ENCODE measurements at places on chromosomes 11 and 22.

- no peak for DNase-seq
These were observed 34.6 kb downstream of the APOL5 start for GRCh38 chr22:35752006-35752862.

GRCh38 chr11:11178671-11179638, 174.1 kb downstream of the CSNK2A3 start:
- no peak for DNase-seq

- no peak for DNase-seq
These were observed 31.9 kb downstream of the RTN4R start for GRCh38 chr22:20236052-20236717.

DNA sequence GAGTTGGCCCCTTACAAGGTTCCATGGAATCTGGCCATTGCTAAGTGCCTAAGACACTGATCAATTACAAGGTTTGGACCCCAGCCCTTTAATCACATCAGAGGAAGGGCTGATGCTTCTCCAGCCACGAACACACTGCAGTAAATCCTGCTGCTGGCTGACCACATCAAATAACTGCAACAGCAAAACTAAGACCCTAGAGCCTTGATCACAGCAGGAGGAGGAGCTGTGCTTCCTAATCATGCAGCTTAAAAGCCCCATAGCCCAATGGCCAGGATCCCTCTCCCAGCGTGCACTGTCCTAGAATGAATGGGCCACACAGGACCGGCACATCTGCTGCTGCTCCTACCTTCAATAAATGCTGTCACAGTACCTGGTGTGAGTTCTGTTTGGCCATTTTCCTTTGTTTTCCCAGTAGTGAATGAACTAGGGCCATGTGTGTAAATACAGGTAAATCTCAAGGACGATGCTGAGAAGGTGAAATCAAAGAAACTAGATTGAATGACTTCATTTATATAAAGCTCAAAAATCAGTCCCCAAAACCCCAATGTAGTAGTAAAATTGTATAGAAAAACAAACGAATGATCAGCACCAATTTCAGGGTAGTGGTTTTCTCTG, 12.7 kb downstream of the ZP1 start:
- no peak for DNase-seq

DNA sequence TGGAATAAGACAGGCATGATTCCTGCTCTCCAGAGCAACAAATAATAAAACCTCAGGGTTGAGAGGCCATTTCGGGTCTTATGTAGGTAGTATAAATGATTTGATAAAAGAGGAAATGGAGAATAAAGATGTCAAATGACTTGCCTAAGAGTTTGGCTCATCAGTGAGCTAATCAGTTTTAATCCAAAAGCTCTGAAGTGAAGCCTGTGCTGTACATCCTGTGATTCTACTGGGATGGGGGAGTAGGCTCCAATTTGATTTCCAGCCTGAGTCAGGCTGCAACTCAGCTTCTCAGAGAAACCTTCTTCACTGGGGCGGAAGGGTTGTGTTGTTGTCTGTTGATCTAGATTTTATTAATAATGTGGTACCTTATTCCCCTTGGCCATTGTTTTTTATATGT, 192.2 kb upstream of the SORL1-AS1 start:
- no peak for DNase-seq

DNA sequence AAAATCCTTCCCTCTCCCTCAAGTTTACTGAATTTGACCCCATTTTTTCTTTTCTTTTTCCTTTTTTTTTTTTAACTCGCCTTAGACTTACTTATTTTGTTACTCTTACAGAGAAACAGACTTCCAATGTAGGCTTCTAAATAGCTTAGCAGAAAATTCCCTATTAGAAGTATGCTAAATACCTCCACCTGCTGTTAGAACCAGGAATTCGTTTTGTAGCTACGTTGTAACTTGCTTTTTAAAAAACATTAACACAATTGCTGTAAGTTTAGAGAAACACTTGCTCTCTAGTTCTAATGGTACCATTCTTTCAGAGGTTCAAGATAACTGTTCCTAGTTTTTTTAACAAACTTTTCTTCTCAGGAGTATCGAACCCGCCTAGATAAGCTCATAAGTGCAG, 324.2 kb downstream of the DCDC1 start:
- DNase-seq, result no peak

- no peak for DNase-seq
These were observed at the start of gene PDGFB for GRCh38 chr22:39244496-39245129. Gene PDGFB, minus strand, starts transcription at chr22:39244982. Its CDS starts 1,019 bp downstream, at chr22:39243963.

DNA sequence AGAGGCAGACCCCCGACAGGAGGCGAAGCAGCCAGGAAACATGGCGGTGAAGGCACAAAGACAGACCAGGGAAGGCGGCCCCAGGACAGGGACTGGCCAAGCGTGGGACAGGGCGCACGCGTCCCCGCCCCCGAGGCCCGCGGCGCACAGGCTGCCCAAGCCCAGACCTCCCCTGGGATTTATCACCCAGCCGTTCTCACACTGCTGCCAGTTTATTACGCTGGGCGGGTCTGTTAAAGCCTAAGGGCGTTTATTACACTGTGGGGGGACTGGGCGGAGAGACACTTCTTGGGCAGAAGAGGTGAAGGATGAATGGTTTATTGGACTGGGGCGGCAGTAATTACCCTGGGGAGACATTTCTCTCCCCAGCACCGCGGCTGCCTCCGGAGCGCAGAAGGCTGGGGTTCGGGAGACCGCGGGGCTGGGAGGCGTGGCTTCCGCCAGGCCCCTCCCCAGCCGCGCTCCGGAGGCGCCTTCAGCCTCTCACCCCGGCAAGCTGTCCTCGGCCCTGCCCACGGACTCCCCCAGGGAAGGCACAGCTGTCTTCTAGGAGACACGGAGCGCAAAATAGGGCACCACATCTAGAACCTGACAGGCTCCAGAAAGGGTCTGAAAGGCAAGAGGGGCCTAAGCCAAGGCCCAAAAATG, 47.1 kb downstream of the SLC22A12 start:
- no peak for DNase-seq

DNA sequence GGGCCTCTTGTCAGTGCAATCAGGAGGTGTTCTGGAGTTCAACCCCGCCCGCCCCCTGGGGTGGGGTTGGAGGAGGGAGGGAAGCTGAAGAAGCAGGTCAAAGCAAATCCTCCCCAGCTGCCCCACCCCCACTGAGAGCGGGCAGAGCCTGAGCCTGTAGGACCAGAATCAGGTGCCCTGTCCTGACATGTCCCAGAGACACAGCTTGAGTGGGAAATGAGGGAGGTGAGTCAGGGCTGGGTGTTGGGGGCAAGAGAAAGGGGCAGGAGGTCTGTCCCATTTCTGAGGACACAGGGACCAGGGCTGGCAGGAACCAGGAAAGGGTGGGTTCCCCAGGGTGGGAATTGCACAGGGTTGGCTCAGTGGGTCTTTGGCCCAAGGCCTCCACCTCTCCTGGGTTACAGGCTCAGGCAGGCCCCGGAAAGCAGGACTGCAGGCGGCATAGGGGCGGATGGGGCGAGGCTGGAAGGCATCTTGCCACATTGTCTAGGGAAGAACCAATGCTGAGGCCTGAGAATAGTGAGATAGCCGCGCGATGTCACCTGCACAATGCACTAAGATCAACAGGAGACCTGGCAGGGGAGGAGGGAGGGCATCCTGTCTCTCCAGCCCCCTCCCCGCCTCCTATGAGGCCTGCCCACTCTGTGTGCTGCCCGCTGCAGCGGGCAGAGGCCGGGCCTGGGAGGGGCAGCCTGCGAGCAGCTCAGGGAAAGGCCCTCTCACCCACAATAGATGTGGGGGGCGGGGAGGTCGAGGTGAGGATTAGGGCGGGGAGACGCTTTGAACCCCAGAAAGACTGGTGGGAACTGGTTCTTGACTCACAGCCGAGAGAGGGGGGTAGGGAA, 32.4 kb downstream of the NECTIN1 start:
- DNase-seq, result no peak

GRCh38 chr22:41565403-41566054, 4.7 kb downstream of the CSDC2 start:
- DNase-seq, result no peak

- no peak for DNase-seq
These were observed 17.2 kb upstream of the TSKU start for GRCh38 chr11:76765863-76766350.

DNA sequence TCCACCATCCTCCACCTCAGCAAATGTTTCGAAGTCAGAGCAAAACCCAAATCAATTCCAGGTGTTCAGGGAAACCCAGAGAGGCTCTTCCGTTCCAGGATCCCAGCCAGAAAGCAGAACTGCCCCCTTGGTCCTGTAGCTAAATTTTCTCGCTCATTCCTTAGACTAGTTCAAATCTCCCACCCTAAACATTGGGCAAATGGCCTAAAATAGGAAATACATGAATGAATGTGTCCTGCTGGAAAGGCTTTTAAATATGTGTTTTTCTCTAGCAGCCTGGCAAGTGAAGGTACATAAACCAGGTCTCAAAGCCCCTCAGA, 89.6 kb downstream of the ETS1 start:
- DNase-seq, result no peak

Data from activated CD4-positive, alpha-beta T cell treated with anti-CD3 and anti-CD28 coated beads, Interleukin-2, amount 50 U/mL, for 24 hours (primary cell).